ENCODE measurements at places on chromosomes 7 and 10.

GRCh38 chr10:74290708-74291107, 139.7 kb downstream of the ADK start:
- no peak for DNase-seq

GRCh38 chr7:91929463-91929862, 11.2 kb upstream of the AKAP9 start:
- no peak for DNase-seq

DNA sequence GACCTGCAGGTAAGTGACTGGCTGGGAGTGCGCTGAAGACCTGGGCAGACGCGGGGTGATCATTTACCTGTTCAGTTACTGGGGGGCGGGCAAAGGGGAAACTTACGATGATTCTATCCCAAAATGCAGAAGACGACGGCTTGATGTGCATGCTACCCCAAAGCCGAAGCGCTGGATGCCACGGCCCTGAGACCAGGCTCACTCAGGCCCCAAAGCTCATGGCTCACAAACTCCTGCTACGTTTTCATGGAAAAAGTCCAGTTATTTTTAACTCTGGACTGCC, 200.6 kb downstream of the DIP2C start:
- DNase-seq: no peak

- no peak for DNase-seq
Observed at GRCh38 chr10:5720182-5720581, 35.5 kb downstream of the TASOR2 start.
